ENCODE measurements at places on chromosomes 4 and X. TPM values are rescaled to one million over a fixed set of nuclear protein-coding genes. Genes with fewer than 3 reads are reported as not detected.

- no peak for DNase-seq
Observed at GRCh38 chr4:40265910-40266274, 69.1 kb downstream of the RHOH start.

- peak; percentile 20 for DNase-seq
Observed at GRCh38 chrX:135740681-135741149, 27.3 kb downstream of the CT45A1 start.

FGF13 gene
- 49.3 TPM for total RNA-seq

POU3F4 gene
- not detected for total RNA-seq

- no peak for DNase-seq
Observed at GRCh38 chrX:9249051-9249846, 215.3 kb upstream of the FAM9B start.

MAGEA9 gene
- not detected for total RNA-seq

- no peak for DNase-seq
Observed at GRCh38 chrX:48937054-48937907, 18.5 kb upstream of the PIM2 start.

DNA sequence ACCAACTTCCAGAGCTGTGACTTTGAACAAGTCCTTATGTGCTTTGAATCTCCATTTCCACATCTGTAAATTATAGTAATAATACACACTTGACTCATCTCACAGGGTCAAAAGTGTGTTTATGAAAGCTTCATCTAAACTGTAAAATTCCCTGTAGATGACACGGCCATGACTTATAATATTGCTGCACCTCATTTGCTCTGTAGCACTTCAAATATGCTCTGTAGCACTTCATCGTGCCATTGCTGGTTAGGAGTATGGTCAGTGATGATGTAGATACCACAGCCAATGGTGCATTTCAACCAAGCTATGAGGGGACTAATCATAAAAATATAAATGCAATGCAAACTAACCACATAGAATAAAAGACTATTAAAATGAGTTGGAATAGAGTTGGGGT, 318.6 kb downstream of the ANK2 start:
- DNase-seq: no peak

SCML1 gene
- total RNA-seq: 10.7 TPM

- no peak for DNase-seq
Observed at GRCh38 chr4:161486461-161486860, 677.3 kb downstream of the FSTL5 start.

DNA sequence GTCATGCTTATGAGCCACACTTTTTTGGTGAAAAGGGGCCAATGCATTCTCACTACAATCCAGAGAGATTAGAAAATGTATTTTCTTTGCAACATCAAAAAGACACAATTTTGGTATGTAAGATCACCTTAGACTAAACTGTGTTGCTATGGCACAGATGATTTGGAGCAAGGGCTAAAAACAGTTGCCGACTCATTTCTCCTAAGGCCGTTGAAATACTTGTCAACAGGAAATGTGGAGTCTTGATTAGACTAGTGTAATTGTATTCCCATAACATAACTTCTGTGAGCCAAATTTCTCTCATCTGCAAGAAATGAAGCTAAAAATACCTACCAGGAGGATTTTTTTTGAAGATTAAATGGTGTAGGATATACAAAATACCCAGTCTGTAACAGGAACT, 2547.7 kb downstream of the ARAP2 start:
- DNase-seq: peak; percentile 16

- peak; percentile 85 for DNase-seq
Observed at GRCh38 chr4:82694046-82694445, 104.5 kb downstream of the SCD5 start.

RHOH gene
- 0.62 TPM for total RNA-seq

MAGEA11 gene
- 0.82 TPM for total RNA-seq

- DNase-seq: no peak
Observed at GRCh38 chr4:140130677-140131076, 23.3 kb downstream of the MAML3 start.

DNA sequence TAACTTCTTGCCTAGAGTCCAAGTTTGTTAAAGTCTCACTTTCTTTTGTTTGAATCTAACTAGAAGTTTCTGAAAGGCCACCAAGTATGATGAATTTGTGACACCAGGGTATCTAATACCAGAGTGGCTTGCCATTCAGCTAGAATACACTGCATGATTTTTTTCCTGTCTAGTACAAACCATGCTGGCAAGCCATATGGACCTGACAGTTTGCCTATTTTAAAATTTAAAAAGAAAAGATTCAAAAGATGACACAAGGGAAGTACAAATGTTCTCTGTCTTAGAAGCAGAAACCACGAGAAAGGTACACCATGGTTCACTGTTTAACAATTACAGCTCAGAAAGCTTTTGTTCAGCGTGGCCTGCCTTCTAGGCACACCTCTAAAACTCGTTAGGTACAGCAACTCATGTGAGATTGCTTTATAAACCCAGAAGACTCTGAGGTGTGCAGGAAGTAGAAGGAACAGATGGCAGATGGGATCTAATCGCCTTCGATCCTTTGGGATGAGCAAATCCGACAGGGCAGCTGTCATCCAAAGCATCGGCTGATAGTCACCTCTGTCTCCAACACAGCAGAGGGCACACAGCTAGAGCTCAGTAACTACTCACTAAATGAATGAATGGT, 35.4 kb upstream of the CENPU start:
- no peak for DNase-seq

- DNase-seq: no peak
Observed at GRCh38 chr4:145484225-145484846, 2.7 kb downstream of the SMAD1 start.

DNA sequence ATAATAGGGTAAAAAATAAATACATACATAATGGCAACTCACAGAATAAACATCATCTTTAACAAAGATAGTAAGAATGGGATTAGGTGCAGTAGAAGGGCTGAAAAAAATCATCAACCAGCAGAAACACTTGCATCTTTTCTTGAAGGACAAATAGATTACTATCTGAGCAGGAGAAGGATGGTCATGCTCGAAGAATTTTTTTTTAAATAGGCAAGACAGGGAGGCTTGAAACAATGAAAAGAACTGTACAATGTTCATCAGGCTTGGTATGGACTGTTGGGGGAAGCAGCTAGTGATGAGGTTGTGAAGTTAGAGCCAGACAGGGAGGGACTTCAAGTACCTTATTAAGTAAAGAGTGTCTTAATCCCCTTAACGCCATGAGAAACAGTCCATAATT, 167.4 kb upstream of the LDB2 start:
- DNase-seq: no peak

MAGEA6 gene
- total RNA-seq: not detected

- no peak for DNase-seq
Observed at GRCh38 chr4:38819569-38819968, 15.0 kb upstream of the TLR1 start.

DNA sequence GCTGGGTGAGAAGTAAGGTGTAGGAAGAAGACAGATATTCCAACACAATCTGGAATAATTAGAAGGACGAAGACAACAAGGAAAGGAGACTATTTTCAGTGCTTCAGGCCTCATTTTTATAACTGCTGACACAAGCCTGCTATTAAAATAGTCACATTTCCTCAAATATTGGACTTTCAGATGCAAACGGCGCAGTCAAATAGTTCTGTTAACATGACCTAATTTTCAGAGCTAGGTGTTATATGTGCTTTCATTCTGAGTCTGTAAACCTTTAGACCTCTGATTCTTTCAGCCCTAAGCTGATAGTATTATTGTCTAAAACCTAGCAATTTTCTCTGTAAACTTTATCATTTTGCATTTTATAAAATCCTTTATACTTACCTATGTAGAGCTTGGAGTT, 261.5 kb downstream of the IL1RAPL1 start:
- DNase-seq: no peak

GRCh38 chrX:77691916-77692315, 94.1 kb downstream of the ATRX start:
- no peak for DNase-seq

SSX4 gene
- not detected for total RNA-seq

GRCh38 chr4:6616087-6616995, 24.1 kb upstream of the MRFAP1 start:
- no peak for DNase-seq

GRCh38 chrX:10021461-10022272, 54.5 kb downstream of the CLDN34 start:
- no peak for DNase-seq

ITGB1BP2 gene
- total RNA-seq: 80.2 TPM

DNA sequence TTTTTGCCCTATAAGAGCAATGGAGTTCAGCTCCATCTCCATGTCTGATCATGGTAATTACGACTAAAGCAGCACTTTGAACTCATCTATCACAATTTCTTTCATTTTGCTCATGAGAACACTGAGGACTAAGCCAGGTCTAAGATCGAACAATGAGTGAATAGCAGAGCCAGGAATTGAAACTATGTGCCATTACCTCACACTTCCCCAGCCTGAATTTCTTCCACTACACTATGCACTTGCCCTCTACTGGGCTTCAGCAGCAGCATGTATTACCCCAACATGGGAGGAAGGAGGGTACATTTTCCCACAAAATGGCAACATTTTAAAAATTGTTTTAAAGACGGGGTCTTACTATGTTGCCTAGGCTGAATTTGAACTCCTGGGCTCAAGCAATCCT, 274.7 kb upstream of the FGF13 start:
- no peak for DNase-seq

HERC6 gene
- 18.1 TPM for total RNA-seq

RIBC1 gene
- total RNA-seq: not detected

TLR2 gene
- total RNA-seq: 7.1 TPM

GRCh38 chrX:10134921-10135320, 21.9 kb upstream of the CLCN4 start:
- DNase-seq: no peak

DNA sequence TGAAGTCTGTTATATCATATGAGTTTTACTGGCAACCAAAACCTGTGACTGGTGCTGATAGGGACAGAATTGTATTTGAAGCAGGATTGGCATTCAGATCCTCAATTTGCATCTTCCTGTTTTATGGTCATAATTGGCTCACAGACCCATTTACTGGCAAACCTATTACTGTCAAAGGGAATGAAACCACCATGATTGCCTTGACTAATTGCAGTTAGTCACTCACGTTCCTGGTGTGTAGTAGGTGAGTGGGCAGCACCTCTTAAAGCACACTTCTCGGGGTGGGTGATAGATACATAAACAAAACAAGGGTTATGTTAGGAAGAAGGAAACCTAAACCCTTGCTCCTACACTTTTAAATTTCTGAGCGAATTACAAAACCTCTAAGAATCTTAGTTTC, 81.0 kb downstream of the PPEF2 start:
- DNase-seq: no peak

GRCh38 chrX:29662101-29662500, 553.3 kb upstream of the MAGEB2 start:
- no peak for DNase-seq

GRCh38 chrX:85964744-85965143, 82.6 kb downstream of the CHM start:
- no peak for DNase-seq

RIPPLY1 gene
- not detected for total RNA-seq

DNA sequence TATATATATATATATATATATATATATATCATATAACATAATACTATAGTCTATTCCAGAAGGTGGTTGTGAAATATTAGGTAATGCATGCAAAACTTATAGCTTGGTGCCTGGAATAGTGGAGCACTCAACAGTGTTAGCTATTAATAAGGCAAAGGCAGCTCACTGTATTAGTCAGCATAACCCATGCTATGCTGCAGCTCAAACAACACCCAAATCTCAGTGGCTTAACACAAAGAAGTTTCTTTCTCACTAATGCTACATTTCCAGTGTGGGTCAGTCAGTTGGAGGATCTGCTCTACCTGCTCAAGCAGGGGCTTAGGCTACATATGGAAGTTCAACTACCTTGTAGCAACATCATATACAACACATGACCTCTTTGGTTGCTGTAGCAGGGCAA, 5.2 kb upstream of the RPGR start:
- no peak for DNase-seq

DBET gene
- total RNA-seq: not detected
